ENCODE measurements at places on chromosomes 3 and 15.

- no peak for DNase-seq
Observed at GRCh38 chr15:74901612-74902063, 5.0 kb downstream of the FAM219B start.

GRCh38 chr3:172627057-172627809 is 83.6 kb downstream of the NCEH1 start:
- DNase-seq: no peak

GRCh38 chr3:134704556-134704955 is 53.7 kb upstream of the KY start:
- no peak for DNase-seq

DNA sequence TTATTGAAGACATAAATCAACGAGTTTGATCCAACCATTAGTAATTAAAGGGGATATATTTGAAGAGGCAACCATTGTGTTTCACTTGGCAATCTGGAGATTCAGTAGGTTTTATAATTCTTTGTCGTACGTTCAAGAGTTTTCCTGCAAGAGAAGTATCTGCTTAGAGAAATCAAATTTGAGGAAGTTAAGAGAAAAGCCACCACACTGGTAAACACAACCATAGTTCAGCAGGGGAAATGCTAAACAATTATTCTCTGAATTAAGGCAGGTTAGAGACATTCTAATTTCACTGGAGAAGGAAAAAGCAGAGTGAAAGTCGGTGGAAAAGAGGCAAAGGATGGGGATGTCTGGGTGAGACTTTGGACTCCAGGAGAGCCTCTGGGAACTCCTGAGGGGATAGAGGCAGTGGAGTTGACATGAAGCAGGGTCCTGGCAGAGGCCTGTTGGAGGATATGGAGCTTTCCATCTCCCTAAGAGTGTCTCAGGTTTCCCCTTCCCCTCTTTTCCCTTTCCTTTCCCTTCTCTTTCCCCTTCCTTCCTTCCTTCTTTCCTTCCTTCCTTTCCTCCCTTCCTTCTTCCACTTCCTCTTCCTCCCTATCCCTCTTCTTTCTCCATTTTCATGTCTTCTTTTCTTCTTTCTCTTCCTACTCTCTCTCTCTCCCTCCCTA is 26.5 kb downstream of the SPINK8 start:
- DNase-seq: no peak

- DNase-seq: no peak
Observed at GRCh38 chr3:170967126-170967525, 58.7 kb upstream of the EIF5A2 start.

DNA sequence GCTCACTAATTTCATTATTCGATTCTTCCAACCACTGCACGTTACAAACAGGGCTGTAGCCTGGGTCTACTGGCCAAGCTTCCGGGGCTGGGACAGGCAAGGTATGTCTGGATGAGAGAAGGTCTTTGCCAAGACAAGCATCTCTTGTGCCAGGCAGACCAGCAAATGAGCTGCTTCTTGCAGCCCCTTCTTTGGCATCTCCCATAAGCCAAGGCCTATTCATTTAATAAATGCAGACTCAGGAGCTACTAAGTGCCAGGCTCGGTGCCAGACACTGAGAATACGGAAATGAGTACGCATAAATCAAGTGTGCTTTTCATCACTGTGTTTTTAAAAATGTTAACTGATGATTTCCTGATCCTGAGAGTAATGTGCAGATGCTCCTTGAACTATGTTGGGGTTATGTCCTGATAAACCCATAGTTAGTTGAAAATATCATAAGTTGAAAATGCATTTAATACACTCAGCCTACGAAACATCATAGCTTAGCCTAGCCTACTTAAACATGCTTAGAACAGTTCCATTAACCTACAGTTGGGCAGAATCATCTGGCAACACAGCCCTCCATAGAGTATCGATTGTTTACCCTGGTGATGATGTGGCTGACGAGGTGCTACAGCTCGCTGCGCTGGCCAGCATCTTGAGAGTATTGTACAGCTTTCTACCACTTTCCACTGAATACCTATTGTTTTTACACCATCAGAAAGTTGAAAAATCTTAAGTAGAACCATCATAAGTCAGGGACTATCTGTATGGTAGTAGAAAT is 135.0 kb upstream of the CTDSPL start:
- no peak for DNase-seq

GRCh38 chr3:150447631-150448465 is 39.8 kb downstream of the TSC22D2 start:
- no peak for DNase-seq

- no peak for DNase-seq
Observed at GRCh38 chr3:153767601-153768560, 353.3 kb upstream of the ARHGEF26 start.

- no peak for DNase-seq
Observed at GRCh38 chr15:63109920-63110319, 11.7 kb upstream of the LACTB start.

DNA sequence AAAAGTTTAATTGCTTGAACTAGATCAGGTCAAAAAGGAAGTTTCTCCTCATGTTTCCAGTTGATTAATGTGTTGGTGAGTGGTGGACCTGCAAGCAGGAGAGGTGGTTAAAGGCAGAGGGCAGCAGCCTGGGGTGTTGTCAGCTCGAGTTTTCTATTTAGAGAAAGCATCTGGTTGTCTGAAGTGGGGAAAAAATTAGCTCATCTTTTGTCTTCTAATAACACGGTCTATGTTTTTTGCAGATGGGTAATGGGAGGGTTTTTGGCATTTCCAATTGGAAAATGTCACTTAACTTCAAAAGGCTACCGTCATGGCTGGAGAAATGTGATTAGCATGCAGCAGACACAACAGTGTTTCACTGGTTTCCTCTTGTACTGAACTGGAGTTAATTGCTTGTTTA is 122.6 kb downstream of the ITPR1 start:
- no peak for DNase-seq

- DNase-seq: no peak
Observed at GRCh38 chr3:11532931-11533391, 110.8 kb downstream of the VGLL4 start.

DNA sequence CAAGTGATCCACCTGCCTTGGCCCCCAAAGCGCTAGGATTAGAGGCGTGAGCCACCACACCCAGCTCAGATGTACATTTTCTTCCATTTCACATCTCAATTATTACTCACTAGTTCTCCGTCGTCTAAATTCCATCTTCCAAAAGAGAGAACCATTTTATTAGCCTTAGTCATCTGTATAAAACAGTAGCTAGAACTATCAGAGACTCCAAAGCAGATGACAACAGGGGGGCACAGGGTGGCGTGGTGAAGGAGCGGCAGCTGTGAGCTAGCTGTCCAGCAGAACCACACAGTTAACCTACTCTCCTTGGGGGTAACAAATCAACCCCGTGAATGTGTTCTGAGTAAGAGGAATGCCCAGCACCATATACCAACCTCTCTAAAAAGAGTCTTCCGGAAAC is 7.1 kb downstream of the SLC25A20 start:
- DNase-seq: no peak

All from NCI-H2081 treated with DMSO at 0.1 percent for 48 hours (cell line).